HT-29 (cell line): ENCODE measurements at places on chromosomes 1 and 21.

- no peak for DNase-seq
These were observed 39.0 kb downstream of the DPT start for GRCh38 chr1:168689726-168690602.

GRCh38 chr1:168019407-168019806 is 82.5 kb upstream of the MPC2 start:
- no peak for DNase-seq

- no peak for DNase-seq
These were observed 10.7 kb downstream of the TBX19 start for GRCh38 chr1:168291222-168291837.

DNA sequence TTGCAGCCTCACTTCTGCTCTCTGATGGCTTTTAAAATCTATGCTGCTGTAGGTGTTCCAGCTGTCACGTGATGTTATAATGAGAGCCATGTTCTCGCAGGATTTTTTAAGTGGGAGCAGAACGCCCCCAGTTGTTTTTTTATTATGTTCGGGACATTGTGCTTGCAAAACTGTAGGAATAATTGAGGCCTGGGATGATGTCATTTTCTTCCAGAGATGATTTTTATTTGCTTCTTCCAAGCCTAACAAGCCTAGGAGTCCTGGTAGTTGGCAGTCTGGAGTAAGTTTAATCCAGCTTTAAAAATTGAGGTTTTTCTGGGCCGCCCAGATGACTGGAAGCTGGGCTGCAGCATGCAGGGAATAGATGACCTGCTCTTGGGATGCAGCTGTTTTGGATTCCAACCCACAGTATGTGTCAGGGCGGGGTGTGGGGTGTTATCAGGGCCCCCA is 34.6 kb upstream of the CHIT1 start:
- no peak for DNase-seq

GRCh38 chr1:174040387-174040786 is 18.2 kb upstream of the RC3H1 start:
- DNase-seq: peak; percentile 74

- peak; percentile 65 for DNase-seq
These were observed at the start of gene TUT4 for GRCh38 chr1:52552505-52553361. Gene TUT4 (minus strand): TSS chr1:52553092. CDS start chr1:52526280, 26,812 bp downstream.

GRCh38 chr1:57249511-57249910 is 174.3 kb downstream of the DAB1 start:
- no peak for DNase-seq

DNA sequence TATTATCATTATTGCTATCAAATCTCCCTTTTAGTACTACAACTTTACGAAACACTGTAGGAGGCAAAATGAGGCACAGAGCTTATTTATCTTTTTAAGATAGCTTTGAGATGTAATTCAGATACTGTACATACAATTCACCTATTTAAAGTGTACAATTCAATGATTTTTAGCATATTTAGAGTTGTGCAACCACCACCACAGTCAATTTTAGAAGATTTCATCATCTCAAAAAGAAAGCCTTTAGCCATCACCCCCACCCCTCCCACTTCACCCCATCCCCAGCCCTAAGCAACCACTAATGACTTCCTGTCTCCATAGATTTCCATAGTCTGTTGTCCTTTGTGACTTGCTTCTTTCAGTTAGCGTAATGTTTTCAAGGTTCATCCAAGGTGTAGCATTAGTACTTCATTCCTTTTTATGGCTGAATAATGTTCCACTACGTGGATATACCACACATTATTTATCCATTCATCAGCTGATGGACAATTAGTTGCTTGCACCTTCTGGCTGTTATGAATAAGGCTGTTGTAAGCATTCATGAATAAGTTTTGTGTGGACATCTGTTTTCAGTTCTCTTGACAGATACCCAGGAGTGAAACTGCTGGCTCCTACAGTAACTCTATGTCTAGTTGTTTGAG is 9.4 kb upstream of the CAPN9 start:
- DNase-seq: no peak

- no peak for DNase-seq
These were observed 94.4 kb upstream of the SLC45A1 start for GRCh38 chr1:8223526-8223925.

GRCh38 chr1:21671915-21672314 is 2.8 kb upstream of the RAP1GAP start:
- no peak for DNase-seq

DNA sequence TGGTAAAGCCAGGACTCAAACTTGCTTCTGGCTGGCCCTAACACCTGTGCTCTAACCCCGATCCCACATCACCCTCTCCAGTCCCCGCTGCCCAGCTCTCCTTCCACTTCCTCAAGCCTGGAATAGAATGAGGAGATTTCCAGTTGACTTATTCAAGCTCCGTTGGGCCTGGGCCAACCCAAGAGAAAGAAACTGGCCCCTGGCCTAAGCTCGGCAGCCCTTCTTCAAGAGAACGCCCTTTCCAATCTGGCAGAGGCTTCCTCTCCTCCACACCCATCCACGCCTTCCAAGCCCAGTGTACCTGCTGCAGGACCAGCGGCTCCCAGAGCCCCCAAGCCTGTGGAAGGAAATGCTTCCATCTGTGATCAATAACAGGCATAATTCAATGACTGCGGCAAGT is 51.9 kb downstream of the LRRN2 start:
- no peak for DNase-seq

DNA sequence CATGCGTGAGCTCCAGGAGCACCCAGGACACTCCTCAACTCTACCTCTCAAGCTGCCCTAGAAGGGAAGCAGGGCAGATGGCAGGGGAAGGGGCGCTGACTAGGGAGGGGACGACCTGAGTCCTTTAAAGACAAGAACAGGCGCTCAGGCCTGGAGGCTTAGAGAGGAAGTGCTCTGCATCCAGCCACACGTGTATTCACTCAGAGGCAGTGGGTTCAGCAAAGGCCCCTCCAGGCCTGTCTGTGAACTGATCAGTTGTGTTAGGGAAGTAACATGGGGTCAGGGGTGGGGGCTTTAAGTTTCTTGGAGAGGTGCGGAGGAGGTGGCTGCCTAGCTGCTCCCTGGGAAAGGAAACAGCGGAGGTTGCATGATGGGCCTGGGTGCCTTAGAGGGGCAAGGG is 37.1 kb upstream of the ARF1 start:
- no peak for DNase-seq

DNA sequence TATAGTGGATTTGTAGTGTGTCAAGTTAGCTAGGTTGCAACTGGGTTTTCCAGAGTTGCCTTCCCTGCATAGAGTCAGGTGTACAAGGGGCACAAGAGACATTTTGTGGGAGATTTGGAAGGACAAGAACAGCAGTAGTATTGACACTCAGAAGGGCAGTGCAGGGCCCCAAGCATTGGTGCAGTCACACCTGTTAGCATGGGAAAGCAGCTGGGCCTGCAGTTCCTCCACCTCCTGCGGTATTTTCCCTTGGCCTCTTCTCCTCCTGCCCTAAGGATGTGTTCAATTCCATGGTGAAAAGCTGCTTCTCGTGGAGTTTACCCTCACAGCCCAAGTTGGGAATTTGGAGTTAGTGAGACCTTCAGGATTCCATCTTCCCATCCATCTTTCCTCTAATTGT is 47.1 kb upstream of the TRABD2B start:
- DNase-seq: no peak

DNA sequence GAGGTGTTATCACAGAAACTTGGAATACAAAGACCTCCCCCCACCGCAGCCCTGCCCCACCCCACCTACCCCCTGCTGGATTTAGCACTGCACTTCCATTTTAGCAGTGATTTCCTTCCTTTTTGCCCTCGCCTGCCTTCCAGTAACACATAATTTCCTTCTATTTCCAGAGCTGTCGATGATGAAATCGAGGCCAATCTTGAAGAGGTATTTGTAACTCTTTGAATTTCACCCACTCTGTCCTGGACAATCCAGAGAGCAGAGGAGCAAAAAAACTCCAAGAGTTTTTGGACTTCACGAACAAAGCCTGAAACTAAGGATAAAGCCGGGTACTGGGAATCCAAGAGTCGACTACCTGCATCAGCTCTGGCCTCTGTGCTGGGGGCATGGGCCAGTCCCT is 49.1 kb downstream of the CAPN2 start:
- DNase-seq: no peak

GRCh38 chr1:56816909-56817308 is 2.3 kb downstream of the FYB2 start:
- DNase-seq: no peak

GRCh38 chr21:24027396-24027795 is 1579.9 kb downstream of the MRPL39 start:
- no peak for DNase-seq
